Activated CD4-positive, alpha-beta T cell treated with anti-CD3 and anti-CD28 coated beads, Interleukin-10, Interleukin-2, amounts not matched to agents 100 ng/mL and 50 ng/mL, durations not matched to agents 16 hours and 8 hours (primary cell): ENCODE measurements at places on chromosomes 7 and 10.

- no peak for DNase-seq
Observed at GRCh38 chr10:521261-522250, 167.9 kb downstream of the DIP2C start.

- no peak for DNase-seq
Observed at GRCh38 chr7:66583490-66584110, 45.1 kb upstream of the KCTD7 start.

- no peak for DNase-seq
Observed at GRCh38 chr10:126128581-126128980, 232.2 kb downstream of the FANK1 start.

DNA sequence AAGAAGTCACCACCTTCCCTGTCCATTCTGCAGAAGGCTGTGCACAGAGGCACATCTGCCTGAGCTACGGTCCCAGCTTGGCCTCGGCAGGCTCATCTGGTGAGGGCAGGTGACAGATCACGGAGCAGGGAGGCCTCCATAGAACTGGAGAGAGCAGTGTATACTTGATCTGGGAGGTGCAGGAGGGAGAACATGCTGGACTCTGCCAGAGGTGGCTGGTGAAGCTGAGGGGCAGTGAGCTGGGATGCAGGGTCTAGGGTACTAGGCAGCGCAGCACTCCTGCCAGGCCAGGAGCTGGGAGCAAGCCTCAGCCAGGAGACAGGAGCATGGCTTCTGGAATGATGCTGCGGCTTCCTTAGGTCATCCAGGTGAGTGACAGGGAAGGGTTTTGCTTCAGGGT lies 553.0 kb downstream of the TCERG1L start:
- DNase-seq: no peak

DNA sequence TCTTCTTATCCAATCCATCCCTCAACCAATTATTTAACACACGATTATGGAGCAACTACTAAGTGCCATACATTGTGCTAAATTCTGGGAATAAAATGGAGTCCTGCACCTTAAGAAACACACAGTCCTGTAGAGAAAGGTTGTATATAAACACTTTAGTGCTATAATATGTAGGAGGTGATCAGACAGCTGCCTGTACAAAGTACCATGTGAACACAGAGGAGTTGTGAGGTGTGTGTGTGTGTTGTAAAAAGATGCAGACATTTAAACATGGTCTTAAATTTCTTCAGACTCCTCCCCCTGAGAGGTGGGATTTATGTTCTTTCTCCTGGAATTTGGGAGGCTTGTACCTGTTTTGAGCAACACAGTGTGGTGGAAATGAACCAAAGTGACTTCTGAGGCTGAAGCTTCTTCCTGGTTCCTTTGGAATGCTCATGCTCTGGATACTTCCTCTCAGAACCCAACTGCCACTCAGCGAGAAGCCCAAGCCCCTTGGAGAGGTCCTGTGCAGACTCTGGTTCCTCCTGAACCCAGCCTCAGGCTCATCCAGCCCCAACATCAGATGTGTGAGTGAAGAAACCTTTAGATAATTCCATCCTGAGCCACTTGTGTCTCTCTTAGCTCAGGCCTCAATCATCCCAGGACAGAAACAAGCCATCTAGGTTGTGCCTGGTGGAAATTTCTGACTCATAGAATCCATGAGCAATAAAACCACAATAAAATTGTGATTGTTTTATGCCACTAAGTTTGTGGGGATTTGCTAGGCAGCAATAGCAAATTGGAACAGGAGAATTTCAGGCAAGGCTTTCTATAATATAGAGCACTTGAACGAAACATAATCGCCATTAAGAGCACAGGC lies 161.2 kb upstream of the FAM3C start:
- DNase-seq: no peak

GRCh38 chr10:96960872-96961271 lies 128.8 kb downstream of the LCOR start:
- no peak for DNase-seq

GRCh38 chr7:7884855-7885254 lies 83.7 kb upstream of the GLCCI1 start:
- DNase-seq: no peak

DNA sequence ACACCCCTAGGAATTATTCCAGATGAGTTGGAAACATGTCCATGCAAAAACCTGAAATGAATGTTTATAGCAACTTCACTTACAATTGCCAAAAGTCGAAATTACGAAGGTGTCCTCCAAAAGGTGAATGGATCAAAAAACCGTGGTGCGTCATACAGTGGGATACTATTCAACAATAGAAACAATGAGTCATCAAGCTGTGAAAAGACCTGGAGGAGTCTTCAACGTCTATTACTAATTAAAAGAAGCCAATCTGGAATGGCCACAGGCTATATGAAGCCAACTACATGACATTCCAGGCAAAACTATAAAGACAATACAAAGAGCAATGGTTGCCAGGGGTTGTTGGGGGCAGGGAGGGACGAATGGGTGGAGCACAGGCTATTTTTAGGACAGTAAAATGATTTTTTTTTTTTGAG lies 12.6 kb upstream of the PPP2R2D start:
- no peak for DNase-seq

- DNase-seq: no peak
Observed at GRCh38 chr7:148571381-148571780, 19.2 kb upstream of the C7orf33 start.

- DNase-seq: no peak
Observed at GRCh38 chr10:69577268-69578232, 4.3 kb upstream of the NEUROG3 start.

DNA sequence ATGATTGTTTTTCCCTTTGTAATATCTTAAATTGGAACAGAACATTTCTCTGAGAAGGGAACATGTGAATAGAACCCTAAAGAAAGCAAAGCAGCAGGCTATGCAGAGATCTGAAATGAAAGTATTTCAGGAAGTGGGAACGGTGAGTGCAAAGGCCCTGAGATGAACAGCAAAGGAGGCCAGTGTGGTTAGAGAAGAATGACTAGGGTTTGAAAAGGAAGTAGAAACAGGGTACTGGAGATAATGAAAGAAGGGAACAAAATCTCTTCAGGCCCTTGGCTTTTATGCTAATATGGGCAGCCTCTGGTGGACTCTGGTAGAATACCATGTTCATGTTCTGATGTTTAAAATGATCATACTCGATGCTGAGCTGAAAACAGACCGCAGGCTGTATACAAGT lies 22.2 kb downstream of the ARHGAP21 start:
- peak; percentile 73 for DNase-seq

- DNase-seq: no peak
Observed at GRCh38 chr10:27241010-27241651, 534 bp upstream of the ACBD5 start.

- DNase-seq: no peak
Observed at GRCh38 chr7:137535579-137535978, 192.0 kb upstream of the PTN start.

DNA sequence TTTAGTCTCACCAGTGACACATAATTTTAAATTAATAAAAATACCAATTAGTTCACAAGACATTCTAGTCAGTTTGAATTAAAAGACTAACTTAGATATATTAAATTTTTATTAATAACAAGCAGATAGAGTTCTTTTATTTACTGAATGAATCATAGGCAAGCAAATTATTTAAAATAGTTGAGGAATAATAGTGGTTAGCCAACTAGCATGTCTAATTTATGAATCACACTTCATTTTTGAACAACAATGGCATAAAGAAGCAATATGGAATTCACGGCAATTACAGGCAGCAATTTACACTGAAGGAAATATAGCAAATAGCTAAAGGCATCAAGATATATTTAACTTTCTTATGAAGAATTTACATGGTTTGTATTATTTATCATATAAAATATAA lies 187.0 kb upstream of the SLC26A5 start:
- no peak for DNase-seq

GRCh38 chr7:2255145-2256139 lies 13.4 kb downstream of the NUDT1 start:
- DNase-seq: peak; percentile 43

DNA sequence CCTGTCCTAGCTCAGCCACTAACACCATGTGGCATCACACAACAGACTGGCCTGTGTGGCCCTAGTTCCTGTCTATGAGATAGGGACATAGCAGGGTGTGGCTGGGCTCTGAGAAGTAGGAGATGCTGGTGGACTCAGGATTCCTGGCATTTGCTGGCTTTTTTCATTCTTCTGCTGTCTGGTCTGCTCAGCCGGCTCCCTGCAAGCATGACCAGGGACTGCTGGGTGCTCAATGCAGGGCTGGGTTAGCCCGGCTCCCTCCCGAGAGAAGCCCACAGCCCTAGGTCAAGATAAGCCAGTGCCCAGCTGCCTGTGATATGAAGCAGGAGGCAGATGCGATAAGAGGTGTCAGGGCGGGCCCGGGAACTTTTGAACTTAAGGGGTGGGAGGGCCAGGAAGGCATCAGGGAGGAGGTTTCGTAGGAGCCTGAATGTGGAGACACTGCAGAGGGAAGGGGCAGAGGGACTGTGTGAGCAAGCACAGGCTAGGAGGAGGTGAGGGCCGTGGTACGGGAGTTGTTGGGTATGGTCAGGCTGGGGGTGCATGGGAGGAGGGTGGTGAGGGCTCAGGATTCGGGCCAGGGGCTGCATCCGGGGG lies 3.5 kb downstream of the AQP1 start:
- no peak for DNase-seq

DNA sequence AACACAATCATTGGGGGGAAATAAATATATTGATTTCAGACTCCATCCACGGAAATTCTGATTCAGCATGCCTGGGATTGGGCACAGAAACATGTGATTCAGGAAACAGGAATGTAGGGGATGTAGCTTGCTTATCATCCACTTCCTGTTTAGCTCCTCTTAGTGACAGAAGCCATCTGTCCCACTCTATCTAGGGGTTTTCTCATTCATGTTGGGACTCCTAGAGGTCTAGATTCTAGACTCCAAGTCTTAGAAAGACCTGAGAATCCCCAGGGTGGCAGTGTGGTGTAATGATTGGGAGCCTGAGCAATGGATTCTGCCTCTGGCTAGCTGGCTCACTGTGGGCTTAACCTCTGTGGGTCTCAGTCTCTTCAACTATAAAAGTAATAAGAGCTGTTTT lies 67.9 kb downstream of the CDK1 start:
- DNase-seq: no peak

- no peak for DNase-seq
Observed at GRCh38 chr10:109183366-109183765, 739.9 kb downstream of the XPNPEP1 start.
